ENCODE measurements at places on chromosomes 2 and 18. TPM values are rescaled to one million over a fixed set of nuclear protein-coding genes. Genes with fewer than 3 reads are reported as not detected.

LDLRAD4 gene
- polyA plus RNA-seq = 9.0 TPM

METTL4 gene
- polyA plus RNA-seq = 18.6 TPM

DNAH7 gene
- polyA plus RNA-seq = 7.4 TPM

XIRP2 gene
- 0.12 TPM for polyA plus RNA-seq

BOLL gene
- polyA plus RNA-seq = not detected

GCKR gene
- not detected for polyA plus RNA-seq

NPHP1 gene
- 20.8 TPM for polyA plus RNA-seq

VIL1 gene
- polyA plus RNA-seq = 32.8 TPM

TMEM198 gene
- polyA plus RNA-seq = 3.8 TPM

ADGRF3 gene
- polyA plus RNA-seq = 2.7 TPM

CABLES1 gene
- polyA plus RNA-seq = 28.0 TPM

LRP2 gene
- polyA plus RNA-seq = 204 TPM

TBC1D8 gene
- 41.0 TPM for polyA plus RNA-seq

CROCC2 gene
- 0.07 TPM for polyA plus RNA-seq

SMYD1 gene
- 0.10 TPM for polyA plus RNA-seq

PLCD4 gene
- 8.2 TPM for polyA plus RNA-seq

ELOA2 gene
- not detected for polyA plus RNA-seq

UGT1A5 gene
- polyA plus RNA-seq = not detected

TTC27 gene
- polyA plus RNA-seq = 25.6 TPM

IL1A gene
- 0.13 TPM for polyA plus RNA-seq

GPR45 gene
- polyA plus RNA-seq = 0.09 TPM

STAT4 gene
- 7.3 TPM for polyA plus RNA-seq

TOGARAM2 gene
- polyA plus RNA-seq = 1.7 TPM

HOXD10 gene
- polyA plus RNA-seq = 203 TPM

CFC1 gene
- polyA plus RNA-seq = not detected

ASB18 gene
- 0.07 TPM for polyA plus RNA-seq

HOXD12 gene
- 0.52 TPM for polyA plus RNA-seq

CAVIN2 gene
- 37.8 TPM for polyA plus RNA-seq

ALK gene
- 0.22 TPM for polyA plus RNA-seq

CNDP1 gene
- 2.6 TPM for polyA plus RNA-seq

All from renal pelvis (tissue), 12 donors.